Stimulated activated CD4-positive, alpha-beta T cell treated with anti-CD3 and anti-CD28 coated beads, Interleukin-15, amount 100 ng/mL, for 1 hour (primary cell): ENCODE measurements at places on chromosomes 6 and 20.

- no peak for DNase-seq
Measured at GRCh38 chr6:49548613-49549304, 1.7 kb upstream of the C6orf141 start.

- no peak for DNase-seq
Measured at GRCh38 chr6:105601541-105602236, 198.8 kb upstream of the PREP start.

GRCh38 chr20:49285233-49285668 lies 7.4 kb upstream of the ZNFX1 start:
- DNase-seq = no peak

DNA sequence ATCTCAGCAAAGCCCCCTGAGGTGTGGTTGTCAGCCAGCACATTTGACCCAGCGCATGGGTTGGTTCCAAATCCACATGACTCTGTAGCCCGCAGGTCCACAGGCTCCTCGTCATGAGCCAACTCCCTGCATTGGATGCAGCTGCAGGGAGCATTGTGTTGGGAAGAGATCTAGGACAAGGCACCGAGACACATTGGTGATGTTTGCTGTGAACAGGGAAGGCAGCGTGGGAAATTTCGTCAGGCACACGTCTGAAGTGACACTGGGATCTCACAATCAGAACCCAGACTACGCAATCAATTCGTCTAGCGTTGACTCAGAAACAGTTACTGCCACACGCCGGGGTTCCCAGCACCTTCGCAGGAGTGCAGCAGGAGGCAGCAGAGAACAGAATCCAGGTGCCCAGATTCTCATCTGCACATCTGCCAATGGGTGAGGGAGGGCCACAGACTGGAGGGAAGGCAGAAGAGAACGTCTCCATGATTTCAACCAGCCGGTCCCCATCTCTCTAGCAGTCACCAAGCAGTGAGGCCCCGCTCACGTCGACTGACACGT lies 177.0 kb downstream of the TTLL2 start:
- DNase-seq = no peak

DNA sequence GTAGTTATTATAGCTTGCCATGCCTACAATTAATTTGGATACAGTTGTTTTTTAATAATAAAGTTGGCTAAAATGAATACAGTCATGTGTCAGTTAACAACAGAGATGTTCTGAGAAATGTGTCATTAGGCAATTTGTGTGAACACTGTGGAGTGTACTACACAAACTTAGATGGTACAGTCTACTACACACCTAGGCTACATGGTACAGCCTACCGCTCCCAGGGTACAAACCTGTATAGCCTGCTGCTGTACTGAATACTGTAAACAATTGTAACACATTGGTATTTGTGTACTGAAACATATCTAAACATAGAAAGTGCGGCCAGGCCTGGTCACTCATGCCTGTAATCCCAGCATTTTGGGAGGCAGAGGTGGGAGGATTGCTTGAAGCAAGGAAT lies 50.2 kb downstream of the MYLIP start:
- DNase-seq = no peak

- DNase-seq = no peak
Measured at GRCh38 chr6:14732226-14732843, 513.5 kb upstream of the JARID2 start.
